ENCODE measurements at places on chromosomes 1 and 21.

GRCh38 chr1:164320790-164321731 is 237.9 kb upstream of the PBX1 start:
- no peak for DNase-seq

- no peak for DNase-seq
These were observed 83.1 kb upstream of the WNT4 start for GRCh38 chr1:22225858-22226589.

GRCh38 chr21:45451091-45451740 is 46.3 kb downstream of the COL18A1 start:
- no peak for DNase-seq

GRCh38 chr1:28887835-28888682 is 26.3 kb upstream of the EPB41 start:
- no peak for DNase-seq

DNA sequence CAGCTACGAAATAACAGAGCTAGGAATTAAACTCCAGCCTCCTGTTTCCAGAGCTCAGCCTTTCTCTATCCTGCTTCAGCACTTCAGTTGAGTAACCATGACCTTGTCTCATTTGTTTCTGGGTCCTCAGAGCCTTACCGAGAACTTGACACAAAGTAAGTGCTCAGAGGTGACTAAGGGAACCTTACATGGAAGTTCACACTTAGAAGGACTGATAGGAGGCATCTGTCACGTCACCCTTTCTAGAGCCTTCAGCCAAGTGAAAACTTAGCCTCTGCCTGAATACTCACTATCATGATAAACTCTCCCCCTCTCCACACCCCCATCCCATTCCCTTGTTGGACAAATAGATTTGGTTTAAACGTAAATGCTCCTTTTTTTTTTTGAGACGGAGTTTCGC is 9.8 kb upstream of the LUZP1 start:
- DNase-seq, result no peak

GRCh38 chr1:69109277-69109676 is 458.4 kb upstream of the LRRC7 start:
- no peak for DNase-seq

DNA sequence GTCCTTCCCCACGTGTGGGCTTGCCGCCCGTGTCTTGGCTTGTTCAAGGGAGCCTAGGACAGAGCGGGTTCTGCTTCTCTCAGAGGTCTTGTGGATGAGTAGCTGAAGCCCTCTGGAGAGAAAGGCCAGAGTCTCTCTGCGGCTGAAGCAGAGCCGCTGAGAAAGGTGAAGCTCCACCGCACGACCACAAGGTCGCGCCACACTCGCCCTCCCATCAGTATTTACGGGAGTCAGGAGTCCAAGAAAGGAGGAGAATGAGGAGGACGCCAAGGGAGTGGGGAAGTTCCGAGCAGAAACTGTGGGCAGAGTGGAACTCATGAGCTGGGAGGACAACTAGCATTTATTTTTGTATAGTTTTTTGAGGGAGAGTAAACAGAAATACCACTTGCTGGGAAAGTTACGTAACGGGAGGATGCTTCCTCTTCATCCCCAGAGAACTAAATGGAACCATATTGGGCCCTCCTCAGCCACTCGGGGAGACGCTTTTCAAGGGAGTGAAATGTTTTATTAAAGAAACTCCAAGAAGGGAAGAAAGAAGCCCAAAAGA is 51.6 kb upstream of the HAO2 start:
- DNase-seq, result no peak

GRCh38 chr21:41640748-41641509 is 125.9 kb downstream of the RIPK4 start:
- no peak for DNase-seq

DNA sequence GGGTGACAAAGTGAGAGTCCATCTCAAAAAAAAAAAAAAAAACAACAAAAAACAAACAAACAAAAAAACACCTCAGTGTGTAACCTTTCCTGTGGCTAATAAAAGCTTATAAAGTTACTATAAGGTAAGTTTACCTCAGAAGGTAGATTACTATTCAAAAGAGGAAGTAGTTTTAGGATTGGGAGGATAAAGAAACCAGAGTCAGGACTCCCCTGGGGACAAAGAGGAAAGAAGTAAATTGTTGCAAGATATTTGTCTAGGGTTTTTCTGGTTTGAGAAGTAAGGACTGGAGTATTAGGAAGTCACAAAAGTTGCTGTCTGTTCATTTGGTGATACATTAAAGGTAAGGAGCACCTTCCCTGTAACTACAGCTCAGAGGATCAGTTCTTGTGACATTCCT is 23.8 kb upstream of the CENPF start:
- no peak for DNase-seq

DNA sequence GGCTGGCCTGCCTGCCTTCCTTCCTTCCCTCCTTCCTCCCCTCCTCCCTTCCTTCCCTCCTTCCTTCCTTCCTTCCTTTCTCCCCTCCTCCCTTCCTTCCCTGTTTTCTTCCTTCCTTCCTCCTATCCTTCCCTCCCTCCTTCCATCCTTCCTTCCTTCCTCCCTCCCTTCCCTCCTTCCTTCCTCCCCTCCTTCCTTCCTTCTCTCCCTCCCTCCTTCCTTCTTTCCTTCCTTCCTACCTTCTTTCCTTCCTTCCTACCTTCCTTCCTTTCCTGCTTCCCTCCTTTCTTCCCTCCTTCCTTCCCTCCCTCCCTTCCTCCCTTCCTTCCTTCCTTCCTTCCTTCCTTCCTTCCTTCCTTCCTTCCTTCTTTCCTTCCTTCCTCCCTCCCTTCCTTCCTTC is 70.1 kb upstream of the PTGFR start:
- DNase-seq, result no peak

- no peak for DNase-seq
These were observed 104.2 kb downstream of the IGSF21 start for GRCh38 chr1:18211764-18212163.

All from NCI-H2081 (cell line).